ENCODE measurements at places on chromosomes 2 and 18.
A peak's percentile ranks its signal among the peaks of the same experiment; 100 is the strongest.

- DNase-seq: no peak
- peaks cover 7% of the 10 kb centered on the region for H3K4me1 ChIP-seq
- peaks cover 6% of the 10 kb centered on the region for H3K27me3 ChIP-seq
- H3K36me3 ChIP-seq: no peaks in the 10 kb centered on the region
- no peak overlapping the region for H3K4me3 ChIP-seq
Measured at GRCh38 chr2:177000061-177000714, 212.4 kb upstream of the HNRNPA3 start.

DNA sequence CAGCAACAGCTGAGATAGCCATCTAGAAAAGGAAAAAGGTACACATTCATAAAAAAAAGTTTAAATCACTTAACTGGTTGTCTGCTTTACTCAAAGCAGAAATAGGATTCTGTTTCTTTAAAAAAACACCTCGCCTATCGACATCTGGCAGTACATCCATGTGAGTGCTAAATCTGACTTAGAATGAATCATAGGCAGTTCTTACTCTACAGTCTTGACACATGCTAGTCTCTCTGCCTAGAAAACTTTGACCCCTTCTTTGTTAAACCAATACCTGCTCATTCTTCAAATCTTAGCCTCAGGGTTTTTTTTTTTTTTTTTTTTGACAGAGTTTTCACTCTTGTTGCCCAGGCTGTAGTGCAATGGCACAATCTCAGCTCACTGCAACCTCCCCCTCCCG, 37.1 kb upstream of the GPR75 start:
- no peak for DNase-seq
- H3K27me3 ChIP-seq: no peaks in the 10 kb centered on the region
- no peaks in the 10 kb centered on the region for H3K4me1 ChIP-seq
- peak overlapping the region; percentile 8 for H3K27ac ChIP-seq
- no peak overlapping the region for H3K4me3 ChIP-seq
- H3K36me3 ChIP-seq: peaks cover 73% of the 10 kb centered on the region

GRCh38 chr2:163465440-163465839, 270.4 kb downstream of the FIGN start:
- no peak for DNase-seq
- no peaks in the 10 kb centered on the region for H3K36me3 ChIP-seq
- peaks cover 8% of the 10 kb centered on the region for H3K27me3 ChIP-seq
- H3K27ac ChIP-seq: no peak overlapping the region
- peaks cover 21% of the 10 kb centered on the region for H3K4me1 ChIP-seq

DNA sequence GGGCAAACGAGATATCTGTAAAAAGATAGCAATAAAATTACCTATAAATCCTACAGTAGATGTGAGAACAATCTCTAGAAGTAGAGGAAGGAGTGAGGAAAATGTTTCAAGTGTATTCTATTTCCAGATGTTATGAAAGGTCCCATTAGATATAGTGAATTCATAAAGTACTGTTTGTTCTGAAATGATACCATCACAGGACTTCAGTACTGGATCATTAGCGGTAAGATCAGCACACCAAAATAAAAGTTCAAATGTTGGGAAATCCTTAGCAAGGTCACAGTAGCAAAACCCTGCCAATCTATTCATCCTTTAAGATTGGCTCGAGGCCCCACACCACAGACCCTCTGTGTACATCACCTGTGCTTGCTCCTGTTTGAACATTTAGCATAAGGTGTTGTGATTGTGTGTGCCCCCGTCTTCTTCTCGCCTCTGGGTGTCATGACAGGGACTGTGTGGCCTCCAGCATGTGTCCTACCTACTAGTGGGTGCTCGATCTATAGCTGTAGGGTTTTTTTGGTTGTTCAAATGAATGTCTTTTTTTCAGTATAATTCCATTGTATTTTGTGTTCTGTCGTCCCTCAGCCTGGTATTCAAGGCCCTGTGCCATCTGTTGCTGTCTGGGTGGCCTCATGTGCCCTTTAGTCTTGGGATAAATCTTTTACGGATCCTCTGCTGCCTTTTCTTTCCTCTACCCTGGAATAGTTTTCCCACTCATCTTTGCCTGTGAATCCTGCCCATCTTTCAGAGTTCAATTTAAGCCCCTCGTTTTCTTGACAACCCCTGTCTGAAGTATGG, 9.1 kb downstream of the MFSD6 start:
- H3K4me1 ChIP-seq: no peaks in the 10 kb centered on the region
- DNase-seq: no peak
- H3K27me3 ChIP-seq: peaks cover 14% of the 10 kb centered on the region
- H3K36me3 ChIP-seq: no peaks in the 10 kb centered on the region

DNA sequence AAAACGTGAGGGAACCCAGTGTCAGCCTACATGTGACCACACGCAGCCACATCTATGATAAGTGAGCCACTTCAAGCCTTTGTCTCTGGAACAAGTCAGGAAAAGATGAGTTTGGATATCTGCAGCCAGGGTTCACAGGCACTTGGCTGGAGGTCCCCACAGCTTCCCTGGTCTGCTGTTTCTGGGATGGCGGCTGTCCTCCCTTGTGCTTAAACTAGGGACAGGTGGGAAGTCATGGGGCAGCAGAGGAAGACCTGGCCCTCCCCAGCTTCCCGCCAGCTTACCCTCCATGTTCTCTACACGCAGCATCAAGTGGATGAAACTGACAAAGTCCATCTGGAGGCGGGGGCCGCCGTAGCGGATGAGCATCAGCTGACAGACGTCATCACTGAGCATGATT, 38.5 kb upstream of the GALNT14 start:
- H3K27me3 ChIP-seq: peaks cover 46% of the 10 kb centered on the region
- DNase-seq: no peak
- H3K4me1 ChIP-seq: no peaks in the 10 kb centered on the region
- no peak overlapping the region for H3K27ac ChIP-seq
- no peaks in the 10 kb centered on the region for H3K36me3 ChIP-seq

DNA sequence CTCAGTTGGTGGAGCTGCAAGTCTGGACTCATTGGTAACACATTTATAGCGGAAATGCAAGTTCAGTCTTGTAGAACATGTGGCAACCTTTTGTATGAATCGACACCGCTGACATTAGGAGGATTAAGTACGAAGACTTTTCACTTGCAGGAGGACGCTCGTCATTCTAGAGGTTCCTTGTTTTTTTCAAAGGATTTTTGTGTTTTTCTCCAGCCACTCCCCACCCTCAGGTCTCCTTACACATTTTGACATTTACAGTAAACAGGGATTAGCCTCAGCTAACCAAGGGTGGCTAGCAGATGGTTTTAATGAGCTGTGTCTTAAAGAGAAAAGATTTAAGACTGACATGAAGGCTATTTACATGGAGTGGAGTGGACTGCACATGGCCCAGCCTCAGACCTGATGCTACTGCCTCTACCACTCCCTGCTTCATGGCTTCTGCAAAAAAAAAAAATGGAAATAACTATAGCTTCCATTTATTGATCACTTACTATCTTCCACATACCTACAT, 173.8 kb downstream of the TRIB2 start:
- H3K4me3 ChIP-seq: no peak overlapping the region
- no peak overlapping the region for H3K27ac ChIP-seq
- H3K36me3 ChIP-seq: peaks cover 13% of the 10 kb centered on the region
- H3K27me3 ChIP-seq: peaks cover 7% of the 10 kb centered on the region

DNA sequence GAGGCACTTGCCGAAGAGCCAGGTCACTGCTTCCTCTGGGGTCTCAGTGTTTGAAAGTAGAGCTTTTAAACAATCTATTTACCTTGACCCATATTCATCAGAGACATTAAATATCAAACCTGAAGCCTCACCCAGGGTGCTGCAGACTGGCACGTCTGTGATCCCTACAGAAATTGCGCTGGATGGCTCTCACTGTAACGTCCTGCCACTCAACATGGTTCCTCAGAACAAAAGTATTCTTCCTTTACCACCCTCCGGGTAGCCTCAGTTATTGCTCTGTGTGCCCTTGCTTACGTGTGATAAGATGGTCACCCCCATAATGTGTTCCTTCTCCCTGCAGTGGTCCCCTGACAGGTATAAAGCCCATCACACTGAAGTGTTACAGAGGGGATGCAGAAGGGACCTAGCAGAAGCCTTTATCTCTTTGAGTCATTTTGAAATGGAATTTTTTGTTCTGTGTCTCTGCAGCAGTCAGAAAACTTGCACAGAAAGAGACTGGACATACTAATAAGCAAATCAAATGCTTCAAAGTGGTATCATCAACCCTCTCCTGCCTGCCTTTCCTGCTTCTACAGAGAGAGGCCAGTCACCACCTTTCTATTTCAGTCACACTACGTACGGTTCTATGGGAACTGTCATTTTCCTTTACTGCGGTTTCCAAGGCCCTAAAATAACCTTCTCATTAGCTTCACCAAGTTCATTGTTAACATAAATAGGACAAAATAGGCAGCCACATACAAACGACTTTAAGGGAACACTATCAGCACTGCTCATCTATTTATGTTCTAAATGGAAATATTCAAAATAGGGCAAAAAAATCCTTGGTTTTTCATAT, 86.8 kb downstream of the METTL8 start:
- H3K4me1 ChIP-seq: no peaks in the 10 kb centered on the region
- no peak overlapping the region for H3K27ac ChIP-seq
- H3K27me3 ChIP-seq: no peaks in the 10 kb centered on the region
- peaks cover 6% of the 10 kb centered on the region for H3K36me3 ChIP-seq
- no peak overlapping the region for H3K4me3 ChIP-seq

DNA sequence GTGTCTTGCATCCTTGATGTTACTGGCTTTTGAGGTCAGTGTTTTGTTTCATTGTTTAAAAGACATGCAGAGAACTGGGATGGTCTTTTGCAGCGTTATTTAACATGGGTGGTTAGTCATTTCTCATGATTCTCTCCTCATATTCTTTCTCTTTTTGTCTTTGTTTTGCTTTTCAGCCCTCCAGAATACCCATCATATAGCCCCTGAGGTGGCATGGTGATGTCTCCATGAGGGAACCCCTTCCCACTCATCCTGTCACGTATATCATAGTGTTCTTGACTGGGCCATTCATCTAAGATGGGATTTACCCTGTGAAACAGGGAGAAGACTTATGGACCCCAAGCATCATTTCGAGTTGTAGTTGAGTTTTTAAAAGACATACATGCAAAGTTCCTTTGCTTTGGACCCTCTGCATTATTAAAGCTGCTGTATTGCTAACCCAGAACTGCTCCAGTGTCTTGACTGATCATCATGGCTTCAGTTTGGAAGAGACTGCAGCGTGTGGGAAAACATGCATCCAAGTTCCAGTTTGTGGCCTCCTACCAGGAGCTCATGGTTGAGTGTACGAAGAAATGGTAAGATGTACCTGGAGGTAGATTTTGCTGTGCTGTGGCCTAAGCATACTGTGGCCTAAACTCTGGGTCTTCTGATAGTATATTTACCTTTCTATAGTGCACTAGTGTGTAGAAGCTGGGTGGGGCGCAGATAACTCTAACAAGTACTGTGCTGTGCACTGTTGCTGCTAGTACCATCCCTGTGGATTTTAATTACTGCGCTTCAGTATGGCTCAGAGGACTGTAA, 1.4 kb downstream of the EHBP1 start:
- H3K4me1 ChIP-seq: peaks cover 32% of the 10 kb centered on the region
- H3K27me3 ChIP-seq: peaks cover 4% of the 10 kb centered on the region
- peak overlapping the region; percentile 87 for H3K4me3 ChIP-seq
- H3K36me3 ChIP-seq: peaks cover 11% of the 10 kb centered on the region

DNA sequence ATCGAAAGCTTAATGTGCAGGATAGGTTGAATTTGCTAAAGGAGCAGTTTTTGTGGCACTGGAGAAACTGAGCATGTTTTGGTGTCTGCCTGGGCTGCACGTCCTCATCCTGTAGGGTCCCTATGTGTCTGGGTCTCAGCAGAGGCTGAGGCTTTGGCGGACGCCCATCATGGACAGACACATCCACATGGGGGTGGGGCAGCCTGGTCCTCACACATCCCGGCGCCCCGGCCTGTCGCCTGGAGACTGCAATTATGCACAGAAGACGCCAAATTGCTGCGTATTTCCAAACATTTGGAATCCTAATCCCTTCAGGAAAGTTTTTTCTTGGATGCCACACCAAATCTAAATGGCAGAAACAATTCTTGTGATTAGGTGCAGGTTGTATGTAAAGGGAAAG, 128.2 kb upstream of the TWIST2 start:
- peaks cover 4% of the 10 kb centered on the region for H3K27me3 ChIP-seq
- H3K4me3 ChIP-seq: no peak overlapping the region
- H3K4me1 ChIP-seq: peaks cover 10% of the 10 kb centered on the region
- no peaks in the 10 kb centered on the region for H3K36me3 ChIP-seq
- no peak for DNase-seq
- no peak overlapping the region for H3K27ac ChIP-seq
